ENCODE measurements at places on chromosomes 13 and 19. TPM values are rescaled to one million over a fixed set of nuclear protein-coding genes. Genes with fewer than 3 reads are reported as not detected.

The CEP89 gene
- total RNA-seq: 7.0 TPM

The LGALS4 gene
- total RNA-seq: 3.2 TPM

DNA sequence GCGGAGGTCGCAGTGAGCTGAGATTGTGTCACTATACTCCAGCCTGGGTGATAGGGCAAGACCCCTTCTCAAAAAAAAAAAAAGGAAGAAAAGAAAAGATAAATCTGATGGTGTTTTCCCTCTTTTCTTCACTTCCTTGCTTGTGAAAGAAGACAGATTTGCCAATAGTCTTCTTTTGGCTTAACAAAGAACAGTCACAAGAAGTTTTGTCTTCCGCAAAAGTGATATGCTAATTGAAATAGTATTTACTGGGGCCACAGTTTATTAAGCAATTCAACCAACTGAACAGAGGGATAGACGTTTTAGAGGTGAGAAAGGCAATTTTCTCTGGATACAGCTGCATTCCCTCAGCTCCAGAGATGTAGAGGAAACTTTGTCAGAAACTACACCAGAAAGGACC is 22.9 kb upstream of the PLAUR start:
- DNase-seq: no peak

GRCh38 chr19:13959962-13960862 is 7.9 kb downstream of the DCAF15 start:
- no peak for DNase-seq

- no peak for DNase-seq
Observed at GRCh38 chr13:98450026-98450425, 126.9 kb downstream of the STK24 start.

DNA sequence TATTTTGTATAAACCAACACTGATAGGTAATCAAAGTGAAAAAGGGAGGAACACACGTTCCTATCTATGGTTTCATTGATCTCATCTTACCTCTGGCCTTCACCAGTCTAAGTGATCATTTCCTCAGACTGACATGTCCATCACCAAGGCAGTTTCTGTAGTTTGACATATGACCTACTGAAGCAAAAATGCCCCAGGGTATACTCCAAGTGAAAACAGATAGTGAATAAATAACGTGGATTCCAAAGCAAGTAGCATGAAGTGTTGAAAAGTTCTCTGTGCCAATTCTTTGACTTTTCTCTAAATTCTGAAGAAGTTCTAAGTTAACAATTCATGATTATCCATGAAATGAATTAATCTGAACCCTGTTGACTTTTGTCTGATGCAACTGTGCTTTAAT is 334.2 kb upstream of the SGCG start:
- no peak for DNase-seq

DNA sequence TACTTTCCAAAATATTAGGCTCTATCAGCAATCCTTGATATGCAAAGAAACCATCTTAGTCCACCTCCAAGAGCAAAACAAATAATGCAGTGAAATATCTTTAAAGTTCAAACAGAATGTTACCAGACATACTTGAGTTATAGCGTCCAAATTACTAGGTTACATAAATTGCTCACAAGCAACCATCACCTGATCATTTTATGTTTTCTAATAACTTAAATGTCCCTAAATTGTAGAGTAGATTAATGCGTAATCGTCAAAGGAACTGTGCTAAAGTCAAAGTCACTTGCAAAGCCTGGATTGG is 350.6 kb upstream of the ARGLU1 start:
- DNase-seq: no peak
